Natural killer cell (primary cell): ENCODE measurements at places on chromosomes 2 and 18.

GRCh38 chr2:202344178-202344577 lies 31.9 kb upstream of the BMPR2 start:
- H3K4me3 ChIP-seq, result no peak overlapping the region
- H3K27ac ChIP-seq, result no peak overlapping the region
- no peak for DNase-seq
- no peaks in the 10 kb centered on the region for H3K4me1 ChIP-seq

GRCh38 chr2:11771971-11772615 lies 25.7 kb downstream of the LPIN1 start:
- H3K27ac ChIP-seq, result no peak overlapping the region
- no peaks in the 10 kb centered on the region for H3K27me3 ChIP-seq
- no peak for DNase-seq
- H3K4me3 ChIP-seq, result no peak overlapping the region
- peaks cover 11% of the 10 kb centered on the region for H3K4me1 ChIP-seq

GRCh38 chr18:35240664-35241447 lies at the start of gene ZNF397:
ZNF397 (plus strand) TSS chr18:35241034; CDS start chr18:35242471, 1,437 bp downstream.
- peak; percentile 97 for DNase-seq
- H3K27ac ChIP-seq, result peak within 1 kb of the TSS; percentile 83
- peaks cover 29% of the 10 kb centered on the region for H3K36me3 ChIP-seq
- H3K4me3 ChIP-seq, result peak within 1 kb of the TSS; percentile 60
- H3K27me3 ChIP-seq, result no peaks in the 10 kb centered on the region

- H3K36me3 ChIP-seq, result no peaks in the 10 kb centered on the region
- no peak overlapping the region for H3K27ac ChIP-seq
- H3K4me1 ChIP-seq, result no peaks in the 10 kb centered on the region
- DNase-seq, result no peak
- no peaks in the 10 kb centered on the region for H3K27me3 ChIP-seq
These were observed 988 bp upstream of the KCNE4 start for GRCh38 chr2:223050900-223051504.

GRCh38 chr2:9992427-9993187 lies 41.1 kb downstream of the GRHL1 start:
- no peaks in the 10 kb centered on the region for H3K27me3 ChIP-seq
- H3K4me3 ChIP-seq, result no peak overlapping the region
- H3K27ac ChIP-seq, result no peak overlapping the region
- no peaks in the 10 kb centered on the region for H3K4me1 ChIP-seq
- no peaks in the 10 kb centered on the region for H3K36me3 ChIP-seq

GRCh38 chr2:46117379-46117778 lies 179.8 kb upstream of the EPAS1 start:
- no peaks in the 10 kb centered on the region for H3K4me1 ChIP-seq
- H3K4me3 ChIP-seq, result no peak overlapping the region
- no peak for DNase-seq
- no peaks in the 10 kb centered on the region for H3K36me3 ChIP-seq

- no peaks in the 10 kb centered on the region for H3K27me3 ChIP-seq
- no peak for DNase-seq
- no peaks in the 10 kb centered on the region for H3K4me1 ChIP-seq
- no peak overlapping the region for H3K27ac ChIP-seq
- H3K4me3 ChIP-seq, result no peak overlapping the region
These were observed 139.0 kb upstream of the NXPH2 start for GRCh38 chr2:138919120-138919747.

- DNase-seq, result no peak
- H3K27me3 ChIP-seq, result peaks cover 2% of the 10 kb centered on the region
- H3K4me3 ChIP-seq, result no peak overlapping the region
These were observed 137.3 kb downstream of the DTNA start for GRCh38 chr18:34847408-34847807.
